ENCODE measurements at places on chromosomes 4 and X.

DNA sequence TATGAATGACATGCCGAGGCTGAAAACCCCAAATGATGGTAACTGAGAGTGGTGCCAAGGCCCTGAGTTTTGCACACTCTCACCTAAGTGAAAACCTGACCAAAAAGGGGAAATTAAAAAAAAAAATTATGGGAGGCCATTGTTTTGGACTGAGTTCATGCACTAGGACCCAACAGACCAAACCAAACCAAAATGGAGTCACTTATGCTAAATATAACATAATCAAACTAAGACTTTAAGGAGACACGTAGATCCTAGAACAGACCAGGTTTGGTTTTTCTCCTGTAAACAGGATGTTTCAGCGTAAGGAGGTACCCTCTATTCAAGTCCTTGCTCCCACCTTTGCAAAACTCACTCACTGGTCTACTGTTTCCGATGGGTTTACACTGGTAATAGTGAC, 453.0 kb downstream of the INPP4B start:
- no peak for DNase-seq

DNA sequence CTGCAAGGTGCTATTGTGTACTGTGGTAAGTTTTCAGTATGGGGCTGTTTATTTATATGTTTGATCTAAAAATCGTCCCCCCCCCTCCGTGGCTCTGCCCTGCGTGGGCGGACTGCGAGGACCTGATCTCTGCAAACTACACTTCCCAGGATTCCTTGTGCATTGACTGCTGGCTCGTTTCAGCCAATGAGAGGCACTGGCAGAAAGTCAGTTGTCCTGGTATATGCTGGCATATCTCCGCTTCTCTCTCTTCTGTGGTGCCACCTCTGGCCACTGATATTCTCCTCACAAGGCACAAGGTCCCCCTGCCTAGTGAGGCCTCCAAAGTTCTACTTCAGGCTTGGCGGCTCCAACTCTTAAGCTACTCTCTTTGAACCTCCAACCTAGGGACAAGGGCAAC, 168.8 kb upstream of the ZFP42 start:
- DNase-seq = no peak

- DNase-seq = no peak
Observed at GRCh38 chrX:14232688-14233087, 203.0 kb upstream of the GEMIN8 start.

DNA sequence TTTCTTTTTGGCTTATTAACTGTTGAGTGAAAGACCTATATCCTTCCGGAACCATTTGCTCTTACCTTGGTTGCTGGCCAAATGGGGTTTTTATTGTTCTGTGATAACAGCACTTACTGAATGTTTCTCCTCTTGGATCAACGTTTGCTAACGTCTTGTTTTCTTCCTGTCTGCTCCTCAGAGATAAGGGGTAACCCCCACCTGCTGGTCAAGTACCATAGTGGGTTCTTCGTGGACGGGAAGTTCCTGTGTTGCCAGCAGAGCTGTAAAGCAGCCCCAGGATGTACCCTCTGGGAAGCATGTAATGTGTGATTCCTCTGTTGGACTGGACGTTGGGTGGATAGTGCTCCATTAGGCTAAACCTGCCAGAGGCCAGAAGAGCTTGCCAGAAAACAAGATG, 15.3 kb downstream of the BMX start:
- DNase-seq = no peak

DNA sequence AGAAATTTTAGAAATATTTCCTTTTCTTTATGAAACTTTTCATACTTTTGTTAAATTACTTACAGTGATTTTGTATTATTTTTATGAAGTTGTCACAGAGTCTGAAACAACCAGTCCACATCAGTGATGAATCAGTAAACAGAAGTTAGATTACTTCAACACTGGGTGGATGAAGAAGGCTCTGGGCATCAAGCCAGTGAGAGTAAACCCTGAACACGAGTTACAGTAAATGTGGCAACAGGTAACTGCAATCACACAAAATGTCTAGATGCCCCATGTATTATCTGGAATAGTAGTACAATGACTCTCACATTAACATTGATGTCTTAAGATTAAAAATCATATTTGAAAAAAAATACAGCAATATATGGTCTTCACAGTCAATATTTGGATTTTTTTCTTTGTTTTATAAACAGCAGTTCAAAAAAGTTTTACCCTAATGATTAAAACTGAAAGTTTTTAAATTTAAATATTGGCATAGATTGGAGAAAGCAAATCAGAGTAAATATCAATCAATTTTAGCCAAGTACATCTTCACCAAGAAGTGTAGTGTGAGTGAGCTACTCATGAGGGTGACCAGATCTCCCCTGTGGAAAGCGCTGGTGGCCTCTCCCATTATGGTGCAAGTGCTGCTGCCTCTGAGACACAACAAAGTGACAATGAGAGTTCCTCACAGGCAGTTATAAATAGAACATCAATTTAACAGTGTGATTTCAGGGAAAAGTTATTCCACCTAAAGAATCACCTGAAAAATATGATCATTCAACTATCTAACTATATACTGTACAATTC, 63.2 kb upstream of the UGT2B7 start:
- no peak for DNase-seq

DNA sequence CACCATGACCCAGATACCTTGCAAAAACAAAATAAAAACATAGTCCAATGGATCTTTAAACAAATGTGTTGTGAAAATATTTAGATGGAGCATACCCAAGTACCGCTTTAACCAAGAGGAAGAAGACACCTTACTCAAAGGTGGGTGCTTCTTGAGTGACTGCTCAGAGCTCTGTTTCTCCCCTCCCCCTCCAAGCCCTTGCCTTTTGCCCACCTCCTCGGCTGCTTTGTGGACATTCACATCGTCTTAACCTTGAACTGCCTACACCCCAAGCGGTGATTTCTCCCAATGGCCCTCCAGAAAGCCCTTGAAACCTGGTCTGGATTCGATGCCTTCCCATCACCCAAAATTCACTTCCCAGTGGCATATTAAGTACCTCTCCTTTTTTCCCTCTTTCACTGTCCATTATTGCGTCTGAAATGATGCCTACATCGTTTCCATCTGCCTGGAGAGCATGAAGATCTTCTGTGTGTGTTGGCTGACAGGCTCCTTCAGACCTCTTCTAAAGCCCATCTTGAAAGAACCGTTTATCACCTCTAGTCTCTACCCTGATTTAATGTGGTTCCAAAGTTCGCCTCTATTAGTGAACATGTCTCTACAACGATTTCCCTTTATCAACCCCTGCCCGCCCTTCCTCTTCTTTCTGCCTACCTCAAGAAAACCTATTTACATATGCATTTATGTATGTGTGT, 968 bp downstream of the GPRIN3 start:
- DNase-seq = no peak

DNA sequence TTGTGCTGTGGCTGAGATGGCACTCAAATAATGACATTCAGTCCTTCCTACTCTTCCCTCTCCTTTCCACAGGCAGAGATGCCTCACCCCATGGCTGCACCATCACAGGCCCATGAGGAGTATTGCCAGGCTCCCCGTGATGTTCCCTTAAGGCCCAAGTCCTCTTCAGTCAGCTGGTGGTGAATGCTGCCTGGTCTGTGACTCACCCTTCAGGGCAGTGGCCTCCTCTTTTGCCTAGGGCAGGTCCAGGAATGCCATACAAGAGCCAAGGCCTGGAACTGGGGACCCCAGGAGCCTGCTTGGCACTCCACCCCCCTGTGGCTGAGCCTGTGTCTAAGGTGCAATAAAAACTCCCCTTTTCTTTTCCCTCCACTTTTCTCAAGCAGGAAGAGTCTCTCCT, 144.2 kb upstream of the GEMIN8 start:
- no peak for DNase-seq

- DNase-seq = no peak
Observed at GRCh38 chr4:78099058-78099457, 41.9 kb downstream of the FRAS1 start.

- DNase-seq = no peak
Observed at GRCh38 chrX:24306440-24306839, 7.4 kb downstream of the SUPT20HL2 start.

- DNase-seq = no peak
Observed at GRCh38 chrX:105488716-105489115, 268.2 kb upstream of the TEX13A start.

DNA sequence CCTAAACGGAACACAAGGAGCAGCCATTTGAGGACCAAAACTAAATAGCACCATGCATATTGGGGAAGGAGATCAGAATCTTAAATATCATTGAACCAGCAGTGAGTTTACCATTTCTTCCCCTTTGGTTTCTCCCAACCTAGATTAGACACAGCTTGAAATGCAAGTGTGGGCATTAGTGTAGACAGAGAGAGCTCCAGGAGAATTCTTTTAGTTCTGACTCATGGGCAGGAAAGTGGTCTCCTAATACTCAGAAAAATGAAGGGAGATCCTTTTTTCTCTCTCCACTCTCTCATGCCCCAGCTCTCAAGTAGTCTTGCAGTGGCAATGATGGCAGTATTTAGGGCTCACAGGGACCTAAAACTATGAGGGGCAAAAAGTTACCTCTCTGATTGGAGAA, 567.9 kb downstream of the INPP4B start:
- no peak for DNase-seq

DNA sequence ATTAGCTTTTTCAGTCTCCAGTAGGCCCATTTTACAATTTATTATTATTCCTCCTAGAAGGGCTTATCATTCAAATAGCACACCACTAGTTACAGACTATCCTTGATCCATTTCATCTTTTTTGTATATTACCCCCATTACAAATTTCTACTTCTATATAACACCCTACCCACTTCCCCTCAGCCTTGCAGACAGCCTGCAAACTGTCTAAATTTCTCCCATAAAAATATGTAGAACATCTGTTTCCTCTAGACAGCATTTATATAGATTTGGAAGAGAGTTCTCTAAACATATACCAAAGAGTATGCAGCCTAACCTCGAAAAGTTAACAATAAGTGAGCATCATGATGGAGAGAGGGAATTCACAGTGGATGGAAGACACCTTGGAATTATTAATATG, 30.8 kb downstream of the COMMD8 start:
- DNase-seq = no peak

DNA sequence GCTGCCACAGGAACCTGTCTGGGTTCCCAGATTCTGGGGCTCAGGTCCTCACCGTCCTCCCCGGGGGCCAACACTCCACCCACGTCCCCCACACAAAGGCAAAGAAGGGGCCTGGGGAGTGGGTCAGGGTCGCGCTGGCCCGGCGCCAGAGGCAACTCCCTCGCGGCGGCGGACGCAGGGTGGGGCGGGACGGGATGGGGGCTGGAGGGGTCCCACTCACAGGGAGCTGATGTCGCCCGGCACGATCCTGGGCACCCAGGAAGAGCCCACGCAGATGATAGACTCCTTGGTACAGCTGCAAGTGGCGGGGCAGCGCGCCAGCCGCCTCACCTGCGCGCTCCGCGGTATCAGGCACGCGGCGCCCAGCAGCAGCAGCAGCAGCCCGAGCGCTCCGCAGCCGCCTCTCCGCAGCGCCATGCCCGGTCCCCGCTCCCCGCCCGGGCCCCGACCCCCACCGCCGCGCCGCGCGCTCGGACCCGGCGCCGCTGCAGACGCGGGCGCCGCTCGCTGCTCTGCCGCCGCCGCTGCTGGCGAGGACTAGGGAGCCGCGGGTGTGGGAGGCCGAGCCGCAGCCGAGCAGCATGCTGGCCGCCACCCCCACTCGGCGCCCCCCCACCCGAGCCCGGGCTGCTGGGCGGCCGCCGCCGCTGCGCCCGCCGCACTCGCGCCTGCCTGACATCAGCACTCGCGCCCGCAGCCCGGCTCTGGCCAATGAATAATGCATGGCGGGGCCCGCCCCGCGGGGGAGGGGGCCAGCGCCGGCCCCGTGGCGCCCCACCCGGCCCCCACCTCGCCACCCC, at the start of gene LGI2:
Gene LGI2 (minus strand): TSS at position 670 of the 800 bp plus-strand sequence. CDS start 253 bp downstream, at position 417.
- DNase-seq = peak; percentile 13

DNA sequence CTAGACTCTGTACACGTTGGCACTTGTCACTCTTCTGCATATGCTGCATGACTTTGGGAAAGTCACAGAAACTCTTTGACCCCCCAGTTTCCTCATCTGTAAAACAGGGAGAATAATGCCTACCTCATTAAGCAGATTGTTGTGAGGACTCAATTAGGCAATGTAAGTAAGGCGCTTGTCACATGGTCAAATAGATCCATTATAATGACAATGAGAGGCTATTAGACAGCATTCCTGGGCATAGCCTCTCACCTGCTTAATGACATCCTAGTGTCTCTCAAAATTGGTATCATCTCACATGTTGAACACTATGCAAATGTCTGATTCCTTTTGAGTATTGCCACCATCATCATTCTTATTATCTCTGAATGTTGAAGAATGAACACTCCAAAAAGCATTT, 172.6 kb upstream of the JADE1 start:
- DNase-seq = no peak

- DNase-seq = no peak
Observed at GRCh38 chr4:187500796-187501195, 494.8 kb upstream of the ZFP42 start.

DNA sequence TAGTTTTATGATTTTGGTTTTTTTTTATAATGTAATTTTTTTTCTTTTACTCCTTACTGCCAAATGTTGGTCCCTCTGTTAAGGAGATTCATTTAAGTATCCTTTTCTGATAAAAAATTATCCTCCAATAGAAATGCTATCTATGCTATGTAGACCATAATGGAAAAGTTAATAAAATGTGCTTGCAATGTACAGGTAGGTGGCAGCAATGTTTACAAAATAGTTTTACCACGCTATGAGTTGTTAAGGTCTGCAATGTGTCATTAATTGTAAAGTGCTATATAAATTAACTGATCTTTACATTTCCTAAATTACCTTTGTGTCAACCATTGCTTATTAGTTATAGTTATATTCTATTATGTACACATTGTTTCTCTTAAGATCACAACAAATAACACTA, 3.8 kb upstream of the CENPC start:
- peak; percentile 9 for DNase-seq

DNA sequence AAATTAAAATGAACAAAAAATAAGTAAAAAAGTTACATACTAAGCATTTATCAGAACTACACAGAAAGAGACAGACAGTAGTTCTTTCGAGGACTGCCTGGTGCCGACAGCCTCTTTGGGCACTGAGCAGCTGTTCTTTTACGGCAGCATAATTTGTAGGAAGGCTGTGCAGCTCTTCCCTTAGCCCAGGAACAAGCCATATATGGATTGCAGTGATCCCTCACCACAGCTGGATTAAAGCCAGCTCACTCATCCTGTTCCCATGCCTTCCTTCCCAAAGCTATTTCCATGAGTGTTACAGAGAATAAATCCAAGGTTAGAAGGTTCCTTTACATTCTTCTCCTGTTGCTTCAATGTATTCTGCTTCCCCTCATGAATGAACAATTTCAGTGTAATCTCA, 71.7 kb downstream of the DDX60L start:
- peak; percentile 95 for DNase-seq

Data from umbilical cord (tissue), 2 donors.